ENCODE measurements at places on chromosomes 3 and 15.

DNA sequence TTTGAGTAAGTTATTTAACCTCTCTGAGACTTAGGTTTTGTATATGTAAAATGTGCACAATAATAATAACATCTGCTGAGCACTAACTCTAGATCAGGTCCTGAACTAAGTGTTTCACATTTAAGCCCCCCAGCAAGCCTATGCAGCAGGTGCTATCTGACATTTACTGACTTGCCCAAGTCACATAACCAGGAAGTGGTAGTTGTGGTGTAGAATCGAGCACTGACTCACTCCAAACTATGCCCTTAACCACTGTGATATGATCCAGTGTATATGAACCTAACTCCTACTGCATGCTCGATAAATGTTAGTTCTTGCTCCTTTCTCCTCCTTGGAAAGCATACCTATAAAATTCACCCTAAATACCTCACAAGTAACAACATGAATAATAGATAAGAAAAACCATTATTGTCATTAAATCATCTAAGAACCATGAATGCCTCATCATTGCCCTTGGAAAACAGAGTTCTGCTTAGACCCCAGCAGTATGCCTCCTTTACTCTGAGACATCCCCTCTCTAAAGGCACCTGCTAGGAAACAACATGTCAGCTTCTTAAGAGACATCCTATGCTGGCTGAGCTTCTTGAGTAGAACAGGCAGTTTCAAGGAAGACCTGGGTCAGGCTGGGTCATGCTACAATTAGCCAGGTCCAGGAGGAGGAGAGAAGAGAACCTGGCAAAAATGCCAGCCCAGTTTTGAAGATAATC is 3.0 kb upstream of the SHC4 start:
- no peak for DNase-seq

DNA sequence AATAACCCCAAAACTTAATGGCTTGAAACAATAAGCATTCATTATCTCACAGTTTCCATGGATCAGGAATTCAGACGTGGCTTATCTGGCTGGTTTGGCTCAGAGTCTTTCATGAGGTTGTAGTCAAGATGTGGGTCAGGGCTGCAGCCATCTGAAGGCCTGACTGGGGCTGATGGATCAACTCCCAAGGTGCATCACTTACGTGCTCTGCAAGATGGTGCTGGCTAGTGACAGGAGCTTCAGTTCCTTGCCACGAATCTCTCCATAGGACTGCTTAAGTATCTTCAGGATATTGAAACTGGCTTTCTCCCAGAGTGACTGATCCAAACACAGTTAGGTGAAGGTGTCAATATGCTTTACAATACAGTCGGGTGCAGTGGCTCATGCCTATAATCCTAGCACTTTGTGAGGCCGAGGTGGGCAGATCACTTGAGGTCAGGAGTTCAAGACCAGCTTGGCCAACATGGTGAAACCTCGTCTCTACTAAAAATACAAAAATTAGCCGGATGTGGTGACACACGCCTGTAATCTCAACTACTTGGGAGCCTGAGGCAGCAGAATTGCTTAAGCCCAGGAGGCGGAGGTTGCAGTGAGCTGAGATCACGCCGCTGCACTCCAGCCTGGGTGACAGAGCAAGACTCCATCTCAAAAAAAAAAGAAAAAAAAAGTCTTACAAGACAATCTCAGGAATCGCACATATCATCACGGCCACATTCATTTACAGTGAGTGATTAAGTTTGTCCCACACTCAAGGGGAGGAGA is 28.5 kb upstream of the PTPRG start:
- no peak for DNase-seq

DNA sequence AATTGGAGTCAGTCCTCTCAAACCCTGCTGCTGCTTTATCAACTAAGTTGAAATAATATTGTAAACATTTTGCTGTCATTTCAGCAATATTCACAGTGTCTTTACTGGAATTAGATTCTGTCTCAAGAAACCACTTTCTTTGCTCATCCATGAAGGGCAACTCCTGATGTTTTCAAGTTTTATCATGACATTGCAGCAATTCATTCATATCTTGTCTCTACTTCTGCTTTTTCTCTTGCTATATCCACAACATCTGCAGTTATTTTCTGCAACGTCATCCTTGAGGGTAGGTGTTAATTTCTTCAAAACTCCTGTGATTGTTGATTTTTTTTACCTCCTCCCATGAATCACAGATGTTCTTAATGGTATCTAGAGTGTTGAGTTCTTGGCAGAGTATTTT is 181.6 kb downstream of the EPHA6 start:
- DNase-seq: no peak

DNA sequence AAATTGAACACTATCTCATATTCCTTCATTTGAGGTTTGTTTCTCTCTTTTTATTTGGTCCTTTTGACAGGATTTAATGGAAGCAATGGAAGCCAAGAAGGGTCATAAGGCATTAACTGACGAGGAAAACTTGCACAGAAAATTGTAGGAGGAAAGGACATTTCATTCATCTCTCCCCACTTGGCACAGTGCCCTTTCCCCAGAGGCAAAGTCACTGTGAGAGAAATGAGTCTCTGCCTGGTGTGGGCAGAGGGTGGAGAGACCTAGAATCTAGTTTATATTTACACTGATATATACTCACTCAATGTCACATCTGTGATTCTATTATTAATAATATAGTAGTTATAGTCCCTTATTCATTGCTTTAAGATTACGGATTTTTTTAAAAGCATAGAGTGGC is 324.6 kb upstream of the IL12A start:
- no peak for DNase-seq

GRCh38 chr15:65896236-65896635 is 26.9 kb downstream of the RAB11A start:
- DNase-seq: no peak

- DNase-seq: no peak
Measured at GRCh38 chr15:38530113-38530512, 34.5 kb downstream of the RASGRP1 start.

DNA sequence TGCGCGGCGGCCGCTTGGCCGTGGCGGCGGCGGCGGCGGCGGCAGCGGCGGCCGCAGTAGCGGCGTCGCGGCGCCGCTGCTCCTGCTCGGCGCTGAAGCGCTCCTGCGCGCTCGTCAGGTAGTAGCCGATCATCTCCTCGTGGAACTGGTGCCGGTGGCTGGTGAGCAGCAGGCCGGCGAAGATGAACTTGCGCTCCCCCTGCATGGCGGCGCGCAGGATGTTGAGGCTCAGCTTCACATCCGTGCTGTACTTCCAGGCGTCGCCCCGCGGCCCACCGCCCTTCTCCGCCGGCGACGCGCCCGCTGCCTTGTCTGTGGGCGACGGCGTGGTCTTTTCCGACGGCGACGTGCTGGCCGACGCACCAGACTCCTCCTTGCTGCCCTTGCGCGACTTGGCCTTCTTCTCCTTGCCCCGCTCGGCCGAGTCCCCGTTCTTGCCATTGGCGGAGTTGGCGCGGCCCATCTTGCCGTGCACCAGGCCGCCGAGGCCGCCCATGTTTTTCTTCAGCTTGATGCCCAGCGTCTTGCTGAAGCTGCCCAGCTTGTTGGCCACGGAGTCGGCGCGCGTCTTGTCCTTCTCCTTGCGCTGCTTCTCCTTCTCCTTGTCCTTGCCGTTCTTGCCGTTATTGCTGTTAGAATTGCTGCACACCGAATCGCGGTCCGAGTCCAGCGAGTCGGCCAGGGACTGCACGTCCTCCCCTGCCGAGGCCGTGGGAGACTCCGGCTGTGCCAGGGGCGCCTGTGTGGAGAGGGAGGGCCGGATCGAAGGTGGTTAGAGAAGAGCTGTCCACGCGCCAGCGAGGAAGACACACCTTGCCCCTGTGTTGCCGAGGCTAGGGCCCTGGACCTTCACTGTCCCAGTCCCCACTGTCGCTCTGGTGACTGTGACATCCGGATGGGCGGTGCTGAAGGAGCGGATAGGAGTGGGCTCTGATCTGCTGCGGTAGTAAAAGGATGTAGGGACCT is 157.6 kb downstream of the KLF13 start:
- peak; percentile 66 for DNase-seq

GRCh38 chr3:184594371-184595001 is 32.9 kb downstream of the EPHB3 start:
- no peak for DNase-seq

- no peak for DNase-seq
Measured at GRCh38 chr3:170502297-170502696, 83.6 kb downstream of the SLC7A14 start.

GRCh38 chr3:139557041-139557440 is 17.5 kb upstream of the RBP1 start:
- no peak for DNase-seq

DNA sequence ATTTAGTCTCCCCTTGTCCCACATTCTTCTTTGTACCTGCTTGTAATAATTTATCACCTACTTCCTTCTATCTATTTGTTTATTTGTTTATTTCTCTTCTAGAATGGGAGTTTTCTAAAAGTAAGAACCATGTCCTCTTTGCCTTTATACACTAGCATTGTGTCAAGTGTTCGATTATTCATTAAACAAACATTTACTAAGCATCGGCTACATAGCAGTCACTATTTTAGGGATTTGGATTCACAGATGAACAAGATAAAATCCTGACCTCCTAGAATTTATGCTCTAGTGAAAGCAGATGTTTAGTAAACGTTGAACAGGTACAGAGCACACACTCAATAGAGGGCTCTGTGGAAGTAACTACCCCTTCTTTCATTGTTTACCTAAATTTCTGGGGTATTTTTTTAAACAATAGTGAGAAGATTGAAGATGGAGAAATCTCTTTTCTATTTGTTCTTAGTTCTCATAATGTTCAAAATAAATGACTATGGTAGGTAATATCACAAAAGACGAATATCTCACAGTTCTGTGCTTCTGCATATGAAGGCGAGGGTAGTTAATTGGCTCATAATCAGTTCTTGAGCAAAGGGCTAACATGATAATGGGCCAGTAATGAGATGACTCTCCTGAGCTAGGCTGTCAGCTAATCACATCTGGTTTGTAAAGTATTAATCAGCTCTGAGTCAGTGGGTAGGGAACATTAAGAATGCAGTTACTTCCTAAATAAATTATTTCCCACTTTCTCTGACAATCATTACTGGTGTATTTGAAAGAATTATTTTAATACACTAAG is 111.9 kb downstream of the SLC9A9 start:
- DNase-seq: no peak

- DNase-seq: no peak
Measured at GRCh38 chr3:188926741-188927511, 244.8 kb upstream of the TPRG1 start.

GRCh38 chr3:71602256-71602655 is 18.7 kb upstream of the FOXP1 start:
- no peak for DNase-seq

DNA sequence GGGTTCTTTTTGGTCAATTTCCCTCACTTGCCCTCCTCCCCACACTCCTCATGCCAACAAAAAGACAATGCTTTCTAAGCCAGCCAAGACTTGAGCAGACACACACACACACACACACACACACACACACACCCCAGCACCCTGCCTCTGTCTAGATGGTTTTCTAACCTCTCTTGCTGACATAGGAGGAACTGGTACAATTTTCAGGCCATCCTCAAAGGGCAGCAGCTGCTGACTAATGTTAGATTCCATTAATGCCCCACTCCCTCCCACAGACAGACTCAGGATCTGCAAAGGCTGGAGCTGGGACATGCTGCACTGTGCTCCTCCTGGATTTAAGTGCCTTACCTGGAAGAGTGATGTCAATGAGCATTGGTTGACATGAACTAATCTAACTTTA is 438.4 kb downstream of the OCA2 start:
- no peak for DNase-seq

GRCh38 chr3:14289590-14290461 is 111.2 kb downstream of the LSM3 start:
- no peak for DNase-seq

GRCh38 chr15:37693926-37694325 is 240.5 kb upstream of the TMCO5A start:
- DNase-seq: no peak

- DNase-seq: no peak
Measured at GRCh38 chr15:38991126-38991525, 426.5 kb upstream of the RASGRP1 start.

DNA sequence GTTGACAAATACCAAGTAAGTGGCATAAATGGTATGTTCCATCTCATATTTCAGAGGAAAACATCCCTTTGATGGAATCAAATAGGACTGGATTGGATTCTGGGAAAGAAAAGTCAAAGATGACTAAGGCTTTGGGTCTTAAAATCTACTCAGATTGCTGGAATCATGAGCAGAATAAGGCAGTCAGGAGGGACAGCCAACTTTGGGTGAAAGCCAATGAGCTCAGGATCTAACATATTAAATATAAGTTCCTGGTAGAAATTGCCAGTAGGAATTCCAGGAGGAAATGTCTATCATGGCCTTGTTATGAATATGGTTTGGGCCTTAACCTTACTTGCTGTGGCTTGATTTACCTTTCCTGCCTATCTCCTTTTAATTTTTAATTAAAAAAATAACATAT is 55.3 kb downstream of the ISL2 start:
- DNase-seq: no peak

GRCh38 chr15:79874242-79874641 is 22.6 kb downstream of the MTHFS start:
- no peak for DNase-seq

DNA sequence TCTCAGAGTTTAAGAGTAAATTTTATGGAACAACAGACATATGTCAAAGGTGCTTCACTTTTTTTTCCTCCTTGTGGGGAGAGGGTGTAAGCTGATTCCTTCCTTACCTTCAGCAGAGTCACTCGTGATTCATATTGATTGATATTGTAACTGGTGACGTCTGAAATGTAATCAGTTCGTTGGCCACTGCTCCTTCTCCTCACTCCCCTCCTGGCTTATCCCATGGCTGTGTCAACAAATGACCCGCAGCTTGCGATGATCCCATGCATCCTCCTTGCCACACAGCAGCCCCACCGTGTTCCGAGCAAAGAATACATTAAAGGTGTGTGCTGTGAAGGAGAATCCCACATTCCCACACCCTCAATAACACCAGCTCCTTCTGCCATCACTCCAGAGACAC is 7.3 kb downstream of the MGLL start:
- DNase-seq: no peak

- DNase-seq: no peak
Measured at GRCh38 chr3:144590854-144591253, 619.2 kb downstream of the DIPK2A start.

- DNase-seq: no peak
Measured at GRCh38 chr3:68045976-68046375, 391.6 kb upstream of the SUCLG2 start.

GRCh38 chr3:8607234-8608040 is 37.2 kb downstream of the SSUH2 start:
- DNase-seq: peak; percentile 34

DNA sequence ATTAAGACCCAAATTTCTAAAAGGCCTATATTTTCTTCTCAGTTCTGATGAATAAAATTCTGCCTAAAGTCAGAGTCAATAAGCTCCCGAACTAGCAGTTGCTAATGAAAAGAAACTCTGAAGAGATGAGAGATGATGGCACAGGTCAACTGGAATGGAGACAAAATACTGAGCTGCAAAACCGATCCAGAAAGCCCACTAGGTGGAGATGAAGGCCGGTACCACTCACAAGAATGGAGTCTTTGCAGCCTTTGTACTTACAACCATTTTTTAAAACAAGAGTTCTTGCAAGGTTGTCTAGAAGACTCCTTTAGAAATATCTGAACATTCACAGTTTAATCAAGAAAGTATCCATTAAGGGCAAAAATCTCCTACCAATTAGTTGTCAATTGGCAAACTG is 119.9 kb upstream of the TJP1 start:
- no peak for DNase-seq

GRCh38 chr3:66037986-66038369 is 740 bp downstream of the MAGI1 start:
- DNase-seq: no peak
